ENCODE measurements at places on chromosomes 16 and 17.

- no peak for DNase-seq
Observed at GRCh38 chr16:53968454-53968853, 264.5 kb downstream of the FTO start.

- peak; percentile 28 for DNase-seq
Observed at GRCh38 chr17:27762527-27763305, 37.6 kb downstream of the NOS2 start.

- DNase-seq, result no peak
Observed at GRCh38 chr17:53807286-53807685, 15.4 kb upstream of the KIF2B start.

DNA sequence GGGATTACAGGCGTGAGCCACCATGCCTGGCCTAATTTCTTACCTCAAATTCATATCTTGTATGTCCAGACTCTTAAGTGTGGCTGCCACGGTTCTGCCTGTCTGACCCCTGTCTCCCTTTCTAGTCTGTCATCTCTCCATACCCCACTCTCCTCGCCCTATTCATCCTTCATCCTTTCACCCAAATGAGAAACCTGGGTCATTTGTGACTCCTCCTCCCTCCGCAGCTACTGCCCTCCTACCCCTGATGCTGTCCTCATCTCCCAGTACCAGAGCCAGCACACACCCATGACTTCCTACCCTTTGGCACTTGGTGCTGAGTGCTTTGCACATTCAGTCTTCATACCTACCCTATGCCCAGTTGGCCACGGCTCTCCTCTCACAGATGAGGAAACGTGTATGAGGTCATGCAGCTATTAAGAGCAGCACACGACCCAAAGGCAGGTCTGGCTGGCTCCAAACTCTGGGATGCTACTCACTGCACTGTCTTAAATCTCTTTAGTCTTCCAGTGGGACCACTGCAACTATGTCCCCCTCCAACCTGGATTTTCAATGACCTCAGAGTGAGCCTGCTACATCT, 1.6 kb downstream of the SPATA32 start:
- no peak for DNase-seq

DNA sequence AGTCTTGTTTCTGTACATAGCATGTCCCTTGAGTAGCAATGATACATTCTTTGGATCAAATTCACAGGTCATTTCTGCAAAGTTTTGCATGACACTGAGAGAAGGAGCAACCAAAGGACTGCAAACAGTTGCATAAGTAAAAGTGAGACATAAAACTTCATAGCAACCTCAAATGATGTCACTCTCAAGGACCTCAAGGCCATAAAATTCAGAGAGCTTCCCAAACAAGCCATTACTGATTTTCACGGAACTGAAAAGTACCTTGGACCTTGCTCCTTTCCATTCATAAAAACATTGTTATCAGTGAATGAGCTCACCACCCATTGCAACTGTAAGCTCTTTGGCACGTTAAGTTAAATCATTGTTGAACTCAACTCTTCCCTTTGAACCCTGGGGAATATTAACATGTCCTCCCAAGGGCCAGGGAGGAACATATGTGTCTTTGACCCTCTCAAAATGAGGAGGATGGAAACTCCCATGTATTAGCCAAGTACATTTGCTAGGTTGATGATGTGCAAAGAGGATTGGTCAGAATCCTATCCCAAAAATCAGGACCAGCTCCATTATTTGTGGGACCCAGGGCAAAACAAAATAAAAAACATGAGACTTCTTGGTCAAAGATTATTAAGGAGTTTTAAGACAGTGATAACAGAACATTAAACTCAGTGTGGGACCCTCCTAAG, 275.0 kb upstream of the DYNLRB2 start:
- peak; percentile 42 for DNase-seq

- no peak for DNase-seq
Observed at GRCh38 chr16:67531247-67531646, 2.6 kb downstream of the RIPOR1 start.

DNA sequence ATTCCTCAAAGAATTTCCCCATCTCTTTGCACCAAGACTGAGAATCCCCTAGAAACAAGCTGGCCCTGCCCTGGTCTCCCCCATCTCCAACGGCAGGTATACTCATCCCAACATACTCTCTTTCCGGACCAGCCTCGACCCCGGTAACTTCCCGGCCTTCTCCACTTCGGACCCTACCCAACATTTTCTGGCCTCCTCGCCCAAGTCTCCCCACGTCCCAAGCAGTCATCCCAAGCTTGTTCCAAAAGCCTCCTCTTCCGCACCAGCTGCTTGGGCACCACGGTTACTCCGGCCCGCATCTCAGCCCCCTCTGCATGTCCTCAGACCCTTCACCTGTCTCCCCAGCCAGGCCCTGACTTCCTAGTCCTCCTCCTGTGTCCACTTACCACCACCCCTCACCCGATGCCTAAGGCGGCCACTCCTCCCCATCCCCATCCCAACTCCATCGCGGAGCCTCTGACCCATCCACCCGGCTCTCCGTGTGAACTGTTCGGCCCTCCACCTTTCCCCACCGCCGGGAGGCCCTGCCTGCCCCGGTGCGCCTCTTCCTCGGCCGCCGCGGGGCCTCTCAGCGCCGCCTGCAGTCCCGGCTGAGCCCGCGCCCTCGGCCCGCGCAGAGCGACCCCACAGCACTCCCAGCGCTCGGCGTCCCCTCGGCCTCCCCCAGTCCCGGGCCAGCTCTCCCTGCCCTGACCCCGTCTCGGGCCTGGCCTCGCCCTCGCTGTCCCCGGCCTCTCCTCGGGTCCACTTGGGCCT, 994 bp downstream of the PITPNA start:
- peak; percentile 36 for DNase-seq

GRCh38 chr16:64751906-64752305, 370.0 kb downstream of the CDH11 start:
- DNase-seq, result no peak
